ENCODE measurements at places on chromosomes 3 and 15.

DNA sequence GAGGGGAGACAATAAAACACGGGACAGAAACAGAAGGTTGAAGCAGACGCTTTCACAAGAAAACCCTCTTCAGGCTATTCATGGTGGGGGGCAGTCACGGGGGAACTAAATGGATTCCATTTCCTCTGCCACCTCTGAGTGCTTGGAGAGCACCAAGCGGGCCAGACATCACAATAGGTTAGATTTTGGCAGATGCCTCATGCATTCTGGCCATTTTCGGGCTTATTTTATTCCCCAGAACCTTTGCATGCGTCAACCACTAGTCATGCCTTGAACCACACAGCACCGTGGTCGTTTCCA is 82.2 kb downstream of the RORA start:
- DNase-seq, result no peak

GRCh38 chr3:25775936-25776335 is 7.3 kb downstream of the NGLY1 start:
- no peak for DNase-seq

GRCh38 chr3:155325263-155325835 is 31.9 kb upstream of the STRIT1 start:
- no peak for DNase-seq

DNA sequence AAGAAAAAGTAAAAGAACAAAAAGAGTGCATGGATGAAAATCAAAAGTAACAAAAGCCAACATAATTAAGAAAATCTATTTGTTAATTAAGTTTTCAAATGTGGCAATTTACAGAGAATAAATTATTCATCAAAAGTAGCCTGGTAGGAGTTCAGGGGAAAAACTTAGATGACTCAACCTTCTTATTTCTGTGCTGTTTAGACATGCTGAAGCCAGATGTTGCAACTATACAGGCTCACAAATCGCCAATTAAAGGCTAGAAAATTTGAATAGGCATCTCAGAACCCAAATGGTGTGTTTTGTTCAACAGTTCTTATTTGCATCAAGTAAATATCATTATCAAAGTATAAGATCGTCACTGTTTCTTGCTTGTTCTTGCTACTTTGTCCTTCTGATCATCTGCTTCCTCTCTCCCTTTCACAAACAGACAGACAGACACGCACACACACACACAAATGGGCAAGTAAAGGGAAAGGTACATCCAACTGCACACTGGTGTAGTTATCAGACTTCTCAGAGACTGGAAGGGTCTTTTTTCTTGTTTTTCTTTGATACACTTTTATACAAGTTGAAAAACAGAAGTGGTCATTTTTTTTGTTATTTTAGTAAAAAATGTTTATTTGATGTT is 572.2 kb downstream of the MECOM start:
- no peak for DNase-seq

DNA sequence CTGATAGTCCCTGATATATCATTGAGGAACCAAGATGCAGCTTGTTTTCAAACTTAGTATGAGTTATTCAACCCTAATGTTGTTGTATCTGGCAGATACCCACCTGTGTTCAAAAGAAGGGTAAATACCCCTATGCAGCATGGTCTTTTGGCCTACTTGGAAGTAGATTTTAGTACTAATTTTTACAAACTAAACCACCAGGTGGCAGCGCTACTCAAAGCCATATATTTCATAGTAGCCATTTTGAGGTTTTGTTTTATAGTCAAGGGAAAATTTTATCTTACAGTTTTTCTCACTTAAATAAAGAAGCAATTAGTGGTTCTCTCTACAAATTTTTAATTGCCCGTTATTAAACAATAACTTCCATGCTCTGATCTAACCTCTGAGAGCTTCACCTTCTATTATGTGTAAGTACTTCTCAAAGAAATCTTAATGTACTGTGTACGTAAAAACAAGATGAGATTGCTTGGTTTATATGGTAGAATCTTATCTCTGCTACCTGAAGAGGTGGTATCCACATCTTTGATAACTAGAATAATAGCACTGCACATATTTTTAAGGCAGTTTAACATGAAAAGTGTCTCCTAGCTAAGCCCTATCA is 31.5 kb upstream of the MLF1 start:
- DNase-seq, result peak; percentile 23

DNA sequence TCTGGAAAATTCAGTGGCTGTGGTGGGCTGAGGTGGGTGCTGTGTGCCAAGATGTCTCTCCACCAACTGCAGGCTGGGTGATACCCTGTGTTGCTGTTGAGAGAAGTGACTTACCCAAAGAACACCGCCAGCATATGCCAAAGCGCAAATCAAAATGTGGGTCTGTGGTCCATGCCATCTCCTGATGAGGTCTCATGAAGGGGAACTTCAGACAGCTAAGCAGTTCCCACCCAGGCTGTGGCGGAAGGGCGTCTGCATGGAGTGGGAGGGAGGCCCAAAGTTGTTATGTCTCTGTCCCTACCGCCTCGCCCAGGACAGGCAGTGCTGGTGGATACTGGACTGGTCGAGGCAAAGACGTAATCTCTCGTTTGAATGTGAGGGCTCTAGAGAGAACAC is 70.9 kb upstream of the PLXNA1 start:
- no peak for DNase-seq

DNA sequence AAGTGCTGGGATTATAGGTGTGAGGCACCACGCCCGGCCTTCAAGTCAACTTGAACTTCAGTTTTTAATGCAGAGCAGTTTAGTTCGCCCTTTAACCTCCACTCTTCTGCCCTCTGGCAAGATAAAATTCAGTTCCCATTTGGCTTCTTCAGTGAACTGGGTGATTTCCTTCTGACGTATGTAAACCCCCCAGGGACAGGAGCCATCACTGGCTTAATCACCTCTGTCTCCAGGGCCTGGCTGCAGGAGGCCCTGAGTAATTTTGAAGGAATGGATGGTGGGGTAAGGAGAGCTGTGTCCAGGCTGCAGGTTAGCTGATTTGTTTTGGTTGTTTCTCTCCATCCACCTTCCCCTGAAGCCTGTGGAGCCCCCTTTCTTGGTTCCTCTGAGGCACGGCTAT is 11.9 kb downstream of the MCM2 start:
- no peak for DNase-seq

GRCh38 chr3:134277066-134277660 is 26.5 kb upstream of the RYK start:
- DNase-seq, result no peak

DNA sequence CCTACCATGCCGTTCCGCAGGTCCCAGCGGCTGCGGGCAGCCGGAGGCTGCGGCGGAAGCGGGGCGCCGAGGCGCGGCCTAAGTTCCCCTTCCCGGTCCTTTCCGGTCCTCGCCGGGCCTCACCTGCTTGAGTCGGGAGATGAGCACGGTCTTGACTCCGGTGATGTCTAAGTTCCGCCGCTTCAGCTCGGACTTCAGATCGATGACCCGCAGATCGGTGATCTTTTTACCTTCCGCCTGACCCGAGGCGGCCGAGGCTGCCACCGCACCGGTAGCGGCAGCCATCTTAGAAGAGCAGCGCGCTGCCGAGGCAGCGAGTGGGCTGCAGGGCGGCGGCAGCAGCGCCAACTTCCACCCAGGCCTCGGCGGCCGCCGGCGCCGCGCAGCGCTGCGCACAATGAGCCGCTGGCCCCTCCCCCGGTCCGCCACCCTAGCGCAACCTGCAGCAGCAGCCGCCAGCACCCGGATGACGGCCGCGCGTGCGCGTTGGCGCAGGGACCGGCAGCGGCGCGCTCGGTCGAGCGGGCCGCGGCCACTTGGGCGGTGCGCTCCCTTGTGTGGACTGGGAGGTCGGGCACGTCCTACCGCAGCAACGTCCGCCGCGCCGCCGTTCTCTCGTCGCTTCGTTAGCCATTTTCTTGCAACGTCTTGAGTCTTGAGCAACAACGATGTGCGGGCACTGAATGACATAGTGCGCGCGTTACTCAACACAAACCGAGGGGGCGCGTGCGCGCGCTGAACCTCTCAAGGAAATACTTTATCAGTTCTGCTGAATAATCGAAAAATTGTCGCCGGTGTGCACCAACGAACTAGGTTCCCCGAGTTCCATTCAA is at the start of gene SLTM:
Gene SLTM (minus strand): TSS at position 399 of the 833 bp plus-strand sequence. CDS start 114 bp downstream, at position 285.
- DNase-seq, result peak; percentile 92
